Stimulated activated CD4-positive, alpha-beta T cell treated with anti-CD3 and anti-CD28 coated beads, TNF-alpha, amount 100 ng/mL, for 24 hours (primary cell): ENCODE measurements at places on chromosomes 11 and 22.

GRCh38 chr22:29390270-29390669 lies 1.9 kb upstream of the AP1B1 start:
- DNase-seq = no peak

GRCh38 chr11:2298795-2299761 lies 2.6 kb downstream of the C11orf21 start:
- peak; percentile 22 for DNase-seq

DNA sequence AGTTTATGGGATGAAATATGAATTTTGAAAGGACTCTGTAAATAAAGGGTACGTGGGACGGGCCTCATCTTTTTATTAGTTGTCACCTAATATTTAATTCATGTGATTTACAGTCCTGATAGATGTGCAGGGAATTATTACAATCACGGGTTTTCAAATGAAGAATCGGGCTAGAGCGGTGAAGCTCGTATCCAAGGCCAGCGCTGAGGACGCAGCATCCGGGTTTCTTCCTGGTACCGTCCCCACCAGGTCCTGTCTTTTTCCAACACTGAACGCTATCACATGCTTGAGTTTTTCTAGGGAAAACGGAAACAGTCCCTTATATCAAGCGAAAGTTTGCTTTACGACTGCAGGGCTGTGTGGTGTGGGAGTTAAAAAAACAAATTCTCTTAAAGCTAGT lies 787 bp downstream of the SMDT1 start:
- DNase-seq = no peak

- no peak for DNase-seq
These were observed 78.9 kb upstream of the PLET1 start for GRCh38 chr11:112339566-112339965.

DNA sequence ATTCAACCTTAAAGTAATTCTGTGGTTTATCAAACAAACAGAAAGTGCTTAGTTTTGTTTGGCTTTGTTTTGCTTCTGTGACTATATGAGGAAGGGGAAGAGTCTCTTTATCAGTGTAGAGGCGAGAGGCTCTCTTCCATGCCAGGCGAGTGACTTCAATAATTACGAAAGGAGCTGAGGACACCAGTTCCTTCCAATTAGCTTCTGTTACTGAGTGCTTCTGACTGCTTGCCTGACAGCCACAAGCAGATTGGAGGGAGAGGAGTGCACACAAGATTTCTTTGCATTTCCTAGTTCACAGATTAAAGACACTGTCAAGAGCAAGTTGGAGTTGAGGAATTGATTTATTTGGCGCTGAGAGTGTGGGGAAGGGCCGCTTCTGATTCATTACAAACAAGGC lies 1484.5 kb upstream of the TENM4 start:
- no peak for DNase-seq

DNA sequence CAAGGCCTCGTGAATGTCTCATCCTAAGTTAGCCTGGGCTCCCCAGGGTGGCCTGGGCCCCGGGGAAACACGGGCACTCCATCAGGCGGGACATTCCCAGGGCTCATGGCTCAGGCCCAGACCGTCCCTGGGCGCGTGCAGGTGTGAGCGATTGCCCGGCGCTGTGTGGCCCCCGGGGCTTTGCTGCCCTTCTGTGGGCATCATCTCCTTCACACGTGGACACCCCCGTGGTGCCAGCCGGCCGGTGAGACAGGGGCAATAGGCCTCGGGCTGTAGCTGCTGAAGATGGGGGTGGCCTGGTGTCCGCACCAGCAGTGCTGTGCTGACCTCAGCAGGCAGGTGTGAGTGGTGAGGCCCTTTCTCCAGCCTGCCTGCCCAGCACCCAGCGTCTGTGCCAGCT lies 4.6 kb upstream of the SELENOO start:
- DNase-seq = no peak

DNA sequence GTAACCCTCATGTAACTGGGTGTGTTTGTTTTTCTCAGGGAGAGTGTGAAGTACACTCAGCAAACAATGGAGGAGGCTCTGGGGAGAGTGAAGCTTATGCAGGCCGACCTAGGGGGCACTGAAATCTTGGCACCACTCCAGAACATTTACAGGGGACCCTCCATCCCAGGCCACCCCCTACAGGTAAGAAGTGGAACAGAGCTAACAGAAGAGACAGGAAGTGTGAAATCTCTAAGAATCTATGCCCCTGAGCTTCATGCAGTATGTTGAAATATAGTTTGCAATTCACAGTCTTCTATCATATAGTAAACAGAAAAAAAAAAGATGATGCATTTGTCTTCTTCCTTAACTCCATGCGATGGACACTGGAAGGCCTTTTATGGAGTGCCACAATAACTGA lies 8.4 kb downstream of the VWA5A start:
- DNase-seq = no peak

DNA sequence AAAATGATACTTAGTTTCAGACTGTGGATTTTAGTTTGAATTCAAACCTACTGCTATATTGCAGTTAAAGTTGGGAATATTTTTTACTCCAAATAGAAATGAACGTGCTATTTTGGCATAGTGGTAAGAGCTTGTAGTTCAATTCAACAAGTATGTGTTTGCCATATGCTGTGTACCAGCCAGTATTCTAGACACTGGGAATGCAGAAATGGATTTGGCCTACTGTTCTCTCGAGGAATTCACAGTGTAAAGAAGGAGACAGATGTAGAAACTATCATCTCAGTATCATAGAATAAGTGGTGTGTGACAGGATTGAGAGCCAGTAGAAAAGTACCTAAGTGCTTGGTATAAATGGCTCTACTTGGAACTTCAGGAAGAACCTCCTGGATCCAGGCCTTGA lies 80.4 kb downstream of the ATXN10 start:
- DNase-seq = no peak

GRCh38 chr22:21947040-21948014 lies 5.3 kb downstream of the PPM1F start:
- DNase-seq = no peak

DNA sequence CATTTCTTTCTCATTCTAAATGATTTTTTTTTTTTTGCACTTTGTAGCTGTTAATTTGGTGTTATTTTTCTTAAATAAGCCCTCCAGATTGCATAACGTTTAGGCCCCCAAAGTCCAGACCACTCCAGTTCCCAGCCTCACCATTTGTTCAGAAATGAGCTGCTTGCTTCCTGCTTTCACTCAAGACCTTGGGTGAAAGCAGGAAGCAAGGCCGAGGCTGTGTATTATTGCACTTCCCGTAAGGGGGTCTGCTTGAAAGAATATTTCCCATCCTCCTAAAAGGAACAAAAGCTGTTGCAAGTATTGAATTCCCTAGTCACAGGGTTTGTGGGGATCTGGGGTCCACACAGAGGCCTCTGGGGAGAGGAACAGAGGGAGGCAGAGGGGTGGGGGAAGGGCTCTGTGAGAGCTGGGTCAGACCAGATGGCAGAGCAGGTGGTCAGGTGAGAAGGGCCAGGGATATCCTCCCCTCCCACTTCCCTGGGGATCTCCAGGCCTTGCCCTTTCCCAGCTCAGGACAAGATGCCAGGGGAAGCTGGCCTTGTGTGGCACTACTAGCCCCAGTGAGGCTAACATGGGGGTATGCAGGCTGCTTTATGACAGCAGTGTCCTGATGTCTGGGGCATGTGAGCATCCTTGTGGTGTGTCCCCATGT lies 51.6 kb upstream of the MYEOV start:
- no peak for DNase-seq

DNA sequence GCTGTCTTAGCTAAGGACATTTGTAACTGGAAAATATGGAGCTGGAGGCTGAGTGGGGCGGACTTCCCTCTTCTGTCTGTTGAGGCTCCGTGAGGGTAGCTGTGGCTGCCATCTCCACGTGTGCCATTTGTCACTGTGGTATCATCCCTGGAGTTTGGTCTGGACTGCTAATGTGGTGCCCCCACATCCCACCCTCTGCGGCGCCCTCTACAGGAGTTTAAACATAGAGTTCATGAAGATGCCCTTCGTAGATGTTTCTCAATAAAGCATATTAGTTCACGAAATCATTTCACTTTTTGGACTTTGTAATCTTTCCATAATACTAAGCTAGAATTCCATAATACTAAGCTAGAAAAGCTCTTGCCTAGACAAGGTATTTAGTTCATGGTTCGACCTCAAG lies 52.4 kb downstream of the TECTA start:
- no peak for DNase-seq

DNA sequence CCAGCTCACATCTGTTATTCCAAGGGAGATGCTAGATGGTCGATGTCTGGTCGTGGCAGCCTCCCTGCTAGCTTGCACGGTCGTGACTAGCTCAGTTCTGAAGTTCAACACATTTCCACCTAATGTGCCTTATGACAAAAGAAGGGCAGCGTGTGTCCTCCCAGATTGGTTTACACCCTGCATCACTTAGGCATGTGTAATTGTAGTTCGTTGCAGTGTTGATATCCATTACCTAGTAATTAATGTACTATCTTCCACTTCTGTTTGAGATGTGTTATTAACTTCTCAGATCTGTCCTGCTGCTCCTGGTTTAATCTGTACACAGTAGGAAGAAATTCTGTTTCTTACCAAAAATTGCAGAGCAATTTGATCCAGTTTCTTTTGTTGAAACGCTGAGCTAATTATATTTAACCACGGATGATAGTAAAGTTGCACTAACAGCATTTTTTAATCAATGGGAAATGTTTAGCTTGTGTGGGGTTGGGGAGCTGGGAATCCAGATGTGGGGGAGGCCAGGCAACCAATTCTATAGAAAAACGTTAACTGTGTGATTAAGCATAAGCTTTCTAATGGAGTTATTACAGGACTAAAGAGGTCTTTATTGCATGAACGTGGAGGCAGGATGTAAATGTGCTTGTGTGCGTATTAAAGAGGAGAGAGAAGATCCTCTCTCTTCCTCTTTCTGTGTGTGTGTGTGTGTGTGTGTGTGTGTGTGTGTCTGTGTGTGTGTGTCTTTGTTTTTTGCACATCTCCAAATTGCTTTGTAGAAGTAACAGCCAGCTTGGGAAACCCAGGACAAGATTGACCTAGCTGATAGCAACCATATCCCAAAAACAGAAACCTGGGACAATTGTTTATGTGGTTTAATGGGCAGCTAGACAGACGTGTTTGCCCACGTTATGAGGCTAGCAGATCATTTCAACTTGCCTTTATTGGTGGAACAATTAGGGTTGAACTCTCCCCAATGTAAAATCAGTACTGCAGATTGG lies 145.7 kb upstream of the TTC12 start:
- DNase-seq = no peak

DNA sequence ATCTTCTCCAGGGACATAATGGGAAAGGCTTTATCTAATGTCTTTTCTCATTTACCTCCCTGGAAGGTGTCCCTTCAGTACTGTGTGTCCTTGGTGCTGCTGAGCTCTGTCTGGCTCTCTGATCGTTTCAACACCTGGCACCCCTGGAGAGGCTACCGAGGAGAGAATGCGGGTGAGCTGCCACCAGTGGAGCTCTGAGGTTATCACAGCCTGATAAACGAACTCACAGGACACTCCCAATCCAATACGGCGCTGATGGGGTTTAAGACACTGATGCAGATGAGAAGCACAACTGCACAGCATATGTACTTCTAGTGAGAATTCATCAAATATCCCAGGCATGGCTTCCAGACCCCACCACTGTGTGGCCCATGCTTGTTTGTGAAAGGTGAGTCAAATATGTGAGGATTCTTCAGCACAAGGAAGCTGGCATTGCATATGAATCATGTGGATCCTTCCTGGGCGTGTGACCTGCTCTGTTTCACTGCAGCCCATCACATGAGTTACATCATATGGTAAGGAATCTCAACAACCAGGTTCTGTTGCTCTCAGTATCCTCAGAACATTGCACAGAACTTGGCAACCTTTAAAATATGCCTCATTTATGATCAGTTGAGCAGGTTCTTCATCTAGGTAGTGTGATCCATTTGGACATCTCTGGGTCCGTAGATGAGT lies 34.8 kb upstream of the VWA5A start:
- no peak for DNase-seq

DNA sequence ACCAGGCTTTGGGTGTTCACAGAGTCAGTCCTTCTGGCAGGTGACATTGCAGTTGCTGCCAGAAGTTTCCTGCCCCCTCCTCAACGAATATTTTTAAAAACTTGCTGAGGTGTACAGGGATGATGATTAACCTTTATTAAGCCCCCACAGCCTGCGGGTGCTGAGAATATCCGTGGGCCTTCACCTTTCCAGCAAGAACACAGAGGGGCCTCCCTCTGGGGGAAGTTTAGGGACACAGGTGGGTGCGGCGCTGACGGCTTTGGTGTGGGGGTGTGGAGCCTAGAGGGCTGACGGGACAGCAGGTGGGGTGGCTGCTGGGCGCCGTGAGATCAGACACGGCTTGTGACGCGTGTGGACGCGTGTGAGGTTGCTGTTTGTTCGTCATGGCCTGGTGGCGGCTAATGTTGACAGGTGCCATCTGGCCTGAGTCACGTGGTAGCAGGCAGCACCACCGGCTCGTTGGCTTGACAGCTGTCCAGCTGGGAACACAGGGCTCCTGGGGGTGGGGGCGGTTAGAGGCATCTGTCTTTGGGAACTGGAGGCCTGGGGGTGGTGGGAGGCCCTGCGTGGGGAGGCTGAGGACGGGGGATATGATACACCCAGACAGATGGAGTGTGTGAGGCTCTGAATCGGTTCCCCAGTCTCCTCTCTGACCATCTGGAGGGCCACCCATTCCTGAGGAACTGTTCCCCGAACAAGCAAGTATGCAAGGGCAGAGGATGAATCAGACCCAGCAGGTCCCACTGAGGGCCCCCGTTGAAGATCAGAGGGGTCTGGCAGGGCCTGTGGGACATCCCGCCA lies 12.5 kb upstream of the LRRC10B start:
- DNase-seq = no peak

DNA sequence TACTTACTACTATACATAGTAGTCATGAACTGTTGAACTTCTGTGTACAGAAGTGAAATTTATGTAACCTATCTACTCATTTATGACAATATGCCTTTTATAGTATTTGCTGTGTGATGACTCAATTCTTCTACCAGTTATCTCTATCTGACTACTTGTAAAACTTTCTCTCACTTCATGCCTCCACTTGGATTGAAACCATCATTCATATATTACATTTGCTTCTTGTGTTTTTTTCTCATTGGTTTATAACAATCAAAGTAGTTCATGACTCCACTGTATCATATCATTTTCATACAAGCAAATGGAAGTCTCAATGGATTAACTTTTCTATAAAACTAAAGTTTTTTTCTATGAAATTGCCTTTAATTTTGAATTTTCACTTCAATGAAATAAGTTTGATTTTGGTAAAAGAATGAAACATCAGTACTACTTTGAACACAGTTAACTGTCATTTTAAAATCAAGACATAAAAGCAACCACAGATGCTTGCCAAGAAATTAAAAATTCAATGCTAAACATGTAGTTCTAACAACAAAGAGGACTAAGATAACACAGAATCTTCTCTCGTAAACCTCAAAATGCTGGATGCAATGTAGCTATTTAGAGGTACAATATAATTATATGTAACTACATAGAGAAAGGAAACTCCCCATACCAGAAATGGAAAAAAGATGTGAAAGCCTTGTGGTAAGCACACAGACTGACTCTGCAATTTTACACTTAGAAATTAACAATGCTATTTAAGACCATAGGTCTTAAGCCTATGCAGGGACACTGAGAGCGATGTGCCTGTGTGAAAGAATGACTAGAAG lies 27.6 kb upstream of the EXPH5 start:
- no peak for DNase-seq

- DNase-seq = no peak
These were observed 613 bp upstream of the GSC2 start for GRCh38 chr22:19150482-19151328.

- DNase-seq = no peak
These were observed 46.3 kb downstream of the GAB2 start for GRCh38 chr11:78371221-78371891.
